ENCODE measurements at places on chromosomes 1 and 21.
A peak's percentile ranks its signal among the peaks of the same experiment; 100 is the strongest.

- H3K4me1 ChIP-seq: no peaks in the 10 kb centered on the region
- no peaks in the 10 kb centered on the region for H3K36me3 ChIP-seq
- H3K27me3 ChIP-seq: no peaks in the 10 kb centered on the region
- DNase-seq: no peak
- no peak overlapping the region for H3K4me3 ChIP-seq
Measured at GRCh38 chr1:156936721-156937220, 16.3 kb downstream of the LRRC71 start.

GRCh38 chr1:175844877-175845276, 101.5 kb upstream of the TNR start:
- no peak overlapping the region for H3K27ac ChIP-seq
- no peaks in the 10 kb centered on the region for H3K4me1 ChIP-seq
- H3K36me3 ChIP-seq: no peaks in the 10 kb centered on the region
- DNase-seq: no peak
- no peaks in the 10 kb centered on the region for H3K27me3 ChIP-seq

GRCh38 chr1:30191154-30191702, 532.2 kb downstream of the MATN1 start:
- DNase-seq: no peak
- no peaks in the 10 kb centered on the region for H3K27me3 ChIP-seq
- no peaks in the 10 kb centered on the region for H3K36me3 ChIP-seq
- H3K4me1 ChIP-seq: no peaks in the 10 kb centered on the region
- H3K4me3 ChIP-seq: no peak overlapping the region

DNA sequence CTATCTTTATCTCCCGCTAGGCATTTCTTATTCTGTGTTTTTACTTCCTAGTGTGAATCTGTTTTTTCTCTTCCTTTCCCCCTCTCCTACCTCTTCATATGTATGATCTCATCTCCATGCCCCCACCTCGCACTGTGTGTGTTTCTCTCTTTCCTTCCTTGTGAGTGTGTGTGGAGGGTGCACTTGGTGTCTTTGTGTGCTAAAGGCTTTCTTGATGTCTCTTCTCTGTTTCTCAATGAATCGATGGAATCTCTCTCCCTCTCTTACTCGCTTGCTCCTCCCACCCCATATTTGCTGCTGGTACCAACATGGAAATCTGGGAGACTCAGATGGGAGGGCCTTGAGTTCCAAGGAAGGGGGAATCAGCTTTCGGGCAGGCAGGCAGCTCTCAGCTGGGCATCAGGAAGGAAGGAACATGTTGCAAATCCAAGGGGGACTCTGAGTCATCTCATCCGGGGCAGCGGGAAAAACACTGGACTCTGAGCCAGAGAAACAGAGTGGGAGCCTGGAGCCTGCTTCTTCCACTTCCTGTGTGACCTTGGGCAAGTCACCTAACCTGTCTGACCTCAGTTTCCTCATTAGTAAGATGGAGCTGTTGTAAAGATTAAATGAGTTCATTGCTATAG, 147.5 kb downstream of the PTPRU start:
- H3K36me3 ChIP-seq: no peaks in the 10 kb centered on the region
- H3K27ac ChIP-seq: no peak overlapping the region
- H3K27me3 ChIP-seq: no peaks in the 10 kb centered on the region
- DNase-seq: no peak
- H3K4me3 ChIP-seq: no peak overlapping the region

- H3K4me1 ChIP-seq: no peaks in the 10 kb centered on the region
- no peaks in the 10 kb centered on the region for H3K27me3 ChIP-seq
- DNase-seq: peak; percentile 57
- H3K36me3 ChIP-seq: no peaks in the 10 kb centered on the region
- H3K4me3 ChIP-seq: no peak overlapping the region
- H3K27ac ChIP-seq: peak overlapping the region; percentile 79
Measured at GRCh38 chr1:21764615-21765423, 18.1 kb downstream of the USP48 start.

- no peaks in the 10 kb centered on the region for H3K4me1 ChIP-seq
- no peak overlapping the region for H3K4me3 ChIP-seq
- no peak overlapping the region for H3K27ac ChIP-seq
- no peaks in the 10 kb centered on the region for H3K27me3 ChIP-seq
Measured at GRCh38 chr1:198254521-198254920, 97.7 kb downstream of the NEK7 start.

DNA sequence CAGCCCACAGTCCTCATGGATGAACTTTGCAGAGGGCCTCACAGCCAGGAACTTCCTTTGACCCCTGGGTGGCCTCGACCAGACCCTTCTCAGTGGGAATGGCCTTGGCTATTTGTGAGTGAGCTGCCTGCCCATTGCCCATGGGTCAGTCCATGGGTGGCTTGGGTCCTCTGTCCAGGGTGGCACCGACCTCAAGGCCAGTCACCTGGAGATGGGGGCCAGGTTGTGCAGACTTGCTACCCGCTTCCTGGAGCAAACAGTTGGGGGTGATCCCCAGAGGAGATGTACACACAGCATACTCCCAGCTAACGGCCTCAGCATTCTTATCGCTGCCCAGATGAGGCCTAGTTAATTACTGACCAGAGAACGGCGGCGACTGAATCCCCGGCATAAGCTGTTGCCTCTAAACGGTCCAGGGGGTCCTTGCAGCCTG, 23.1 kb upstream of the IFNLR1 start:
- DNase-seq: no peak
- no peaks in the 10 kb centered on the region for H3K27me3 ChIP-seq
- no peak overlapping the region for H3K27ac ChIP-seq
- H3K4me3 ChIP-seq: no peak overlapping the region
- no peaks in the 10 kb centered on the region for H3K36me3 ChIP-seq

GRCh38 chr1:60974524-60975372, 107.6 kb upstream of the NFIA start:
- no peaks in the 10 kb centered on the region for H3K36me3 ChIP-seq
- no peak for DNase-seq
- no peaks in the 10 kb centered on the region for H3K27me3 ChIP-seq
- H3K27ac ChIP-seq: no peak overlapping the region
- H3K4me3 ChIP-seq: no peak overlapping the region

DNA sequence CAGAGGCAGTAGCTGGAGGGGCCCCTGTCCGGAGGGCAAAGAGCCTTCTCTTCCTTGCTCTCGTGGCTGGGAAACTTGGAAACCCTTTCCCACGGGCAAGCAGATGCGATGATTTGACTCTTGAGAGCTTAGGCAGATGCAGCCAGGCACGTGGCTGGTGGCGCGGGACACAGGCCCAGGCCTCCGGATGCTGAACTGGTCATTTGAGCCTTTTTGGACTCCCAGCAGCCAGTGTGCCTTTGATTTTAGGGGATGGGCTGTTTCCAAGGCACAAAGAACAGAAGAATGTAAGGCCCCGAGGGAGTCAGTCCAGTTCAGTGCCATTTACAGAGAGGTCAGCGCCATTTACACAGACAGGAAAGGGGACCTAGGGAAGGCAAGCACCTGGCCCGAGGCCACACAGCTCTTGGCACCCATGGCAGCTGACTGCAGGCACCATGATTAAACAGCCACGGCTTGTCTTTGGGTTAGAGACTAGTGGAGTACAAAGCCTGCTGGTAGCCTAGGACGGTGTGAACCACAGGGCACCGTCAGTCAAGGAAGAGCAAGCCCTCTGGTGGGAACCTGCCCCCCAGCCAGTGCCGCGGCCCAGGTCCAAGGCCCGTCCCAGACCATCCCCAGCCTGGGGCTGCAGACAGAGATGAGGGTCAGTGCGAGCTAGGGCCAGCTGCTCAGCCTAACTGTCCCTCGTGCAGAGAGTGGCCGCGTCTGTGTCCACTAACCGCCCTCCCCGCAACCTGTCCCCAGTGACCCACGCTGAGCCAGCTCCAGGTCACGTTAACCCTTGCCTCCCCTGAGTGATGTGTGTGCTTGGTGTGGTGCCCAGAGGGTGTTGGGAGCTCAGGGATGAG, 20.4 kb upstream of the CCDC27 start:
- H3K4me1 ChIP-seq: no peaks in the 10 kb centered on the region
- H3K27me3 ChIP-seq: peaks cover 31% of the 10 kb centered on the region
- H3K27ac ChIP-seq: no peak overlapping the region
- no peak for DNase-seq
- peaks cover 1% of the 10 kb centered on the region for H3K36me3 ChIP-seq
